ENCODE measurements at places on chromosomes 16 and 17.

- DNase-seq, result no peak
Measured at GRCh38 chr16:74901606-74902005, 83.3 kb downstream of the WDR59 start.

DNA sequence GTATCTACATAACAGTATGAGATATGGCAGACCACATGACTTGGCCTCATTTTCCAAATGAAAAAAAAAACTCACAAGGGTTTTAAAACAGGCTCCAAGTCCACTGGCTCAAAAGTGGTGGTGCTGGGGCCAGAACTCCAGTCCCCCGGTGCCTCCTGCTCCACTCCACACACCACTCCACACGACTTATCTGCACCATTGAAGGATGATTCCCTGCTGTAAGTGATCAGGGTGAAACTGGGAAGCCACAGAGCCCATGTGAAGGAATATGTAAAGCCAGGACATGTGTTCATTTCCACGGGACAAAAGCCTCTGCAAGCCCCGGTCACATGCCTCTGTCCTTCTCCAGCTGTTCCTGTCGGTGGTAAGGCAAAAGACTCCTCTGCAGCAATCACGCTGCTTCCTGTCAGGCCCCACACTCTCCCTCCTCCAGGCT is 97.2 kb downstream of the ZNF18 start:
- no peak for DNase-seq

GRCh38 chr17:78497115-78497540 is 80.1 kb downstream of the DNAH17 start:
- no peak for DNase-seq

GRCh38 chr17:77749989-77750388 is 208.5 kb upstream of the TNRC6C start:
- DNase-seq, result no peak

DNA sequence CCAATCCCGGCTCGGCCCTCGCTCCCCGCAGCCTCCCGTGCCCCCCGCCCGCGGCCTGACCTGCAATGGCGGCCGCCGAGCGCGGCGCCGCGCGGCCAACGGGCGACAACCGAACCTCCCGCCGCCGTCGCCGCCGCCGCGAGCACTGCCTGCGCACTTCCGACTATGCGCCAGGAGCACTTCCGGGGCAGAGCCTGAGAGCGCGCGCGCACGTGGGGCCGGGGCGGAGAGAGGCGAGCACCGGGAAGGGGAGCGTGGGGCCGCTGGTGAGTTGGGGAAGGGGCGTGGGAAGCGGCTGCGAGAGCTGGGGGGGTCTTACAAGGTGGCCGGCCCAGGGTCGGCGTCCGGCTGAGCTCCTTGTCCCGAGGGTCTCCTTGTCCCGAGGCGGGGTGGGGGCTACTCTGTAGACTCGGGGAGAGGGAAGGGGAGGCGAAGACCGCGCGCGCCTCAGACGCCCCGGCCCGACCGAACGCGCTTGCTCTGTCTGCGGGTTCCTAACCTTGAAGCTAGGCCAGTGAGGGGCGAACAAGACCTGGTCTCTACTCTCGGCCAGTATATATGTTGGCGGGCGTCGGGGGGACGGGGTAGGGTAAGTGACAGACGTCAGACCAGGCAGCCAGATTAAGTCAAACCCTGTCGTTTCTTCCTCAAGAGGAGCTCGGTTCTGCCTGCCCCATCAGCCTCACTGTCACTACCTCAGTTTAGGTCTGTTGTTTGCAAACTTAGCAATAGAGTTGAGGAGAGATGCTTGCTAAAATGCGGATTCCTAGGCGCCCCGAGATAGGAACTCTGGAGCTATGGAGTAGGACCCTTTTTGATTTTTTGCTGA is at the start of the genes CHTF8 and UTP4:
TSS of gene CHTF8 (minus strand) at position 165 of the 829 bp plus-strand sequence. CDS start 11,130 bp downstream, outside the sequence.
TSS of gene UTP4 (plus strand) at position 226 of the 829 bp plus-strand sequence. CDS start 811 bp downstream, outside the sequence.
- peak; percentile 27 for DNase-seq

DNA sequence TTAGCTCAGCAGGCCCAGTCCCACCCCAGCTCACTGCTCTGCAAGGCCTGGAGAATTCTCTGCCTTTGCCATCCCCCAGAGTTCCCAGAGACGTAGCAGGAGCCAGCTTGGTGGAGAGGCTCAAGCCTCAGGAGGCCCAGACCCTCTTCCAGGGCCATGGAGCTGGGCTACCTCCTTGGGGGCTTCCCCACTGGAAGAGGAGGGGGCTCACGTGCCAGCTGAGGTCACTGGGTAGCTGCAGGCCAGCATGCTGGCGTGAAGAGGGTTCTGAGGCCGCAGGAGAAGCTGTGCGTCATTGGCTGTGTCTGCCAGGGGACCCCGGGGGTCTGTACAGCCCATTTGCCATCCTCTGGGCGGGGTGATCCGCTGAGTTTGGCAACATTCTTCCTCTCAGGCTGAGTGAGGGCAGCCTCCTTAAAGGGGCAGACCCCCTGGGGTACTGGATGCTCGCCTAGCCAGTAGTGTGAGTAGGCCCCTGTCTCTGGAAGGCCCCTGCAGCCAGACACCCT is 131.6 kb downstream of the RAB11FIP4 start:
- DNase-seq, result no peak

DNA sequence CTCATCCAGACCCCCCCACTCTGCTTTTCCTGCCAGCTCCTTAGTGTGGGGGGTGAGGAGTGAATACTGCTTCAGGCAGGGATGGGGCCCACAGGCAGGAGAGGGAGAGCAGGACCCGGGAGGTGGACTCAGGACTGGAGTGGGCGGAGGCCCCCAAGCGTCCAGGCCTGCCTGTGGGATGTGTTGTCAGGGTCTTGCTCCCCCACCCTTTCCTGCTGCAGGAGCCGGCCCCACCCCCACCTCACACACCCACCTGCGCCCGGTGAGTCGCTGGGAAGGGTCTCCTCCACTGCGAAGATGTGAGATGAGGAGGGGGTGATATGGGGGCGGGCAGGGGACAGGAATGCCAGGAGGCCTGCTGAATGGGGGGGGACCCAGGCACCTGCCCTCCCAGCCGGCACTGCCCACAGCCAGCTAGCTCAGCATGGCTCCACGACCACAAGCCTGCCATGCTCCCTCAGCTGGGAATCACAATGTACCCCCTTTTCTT is 1.1 kb downstream of the FAM171A2 start:
- DNase-seq, result no peak

DNA sequence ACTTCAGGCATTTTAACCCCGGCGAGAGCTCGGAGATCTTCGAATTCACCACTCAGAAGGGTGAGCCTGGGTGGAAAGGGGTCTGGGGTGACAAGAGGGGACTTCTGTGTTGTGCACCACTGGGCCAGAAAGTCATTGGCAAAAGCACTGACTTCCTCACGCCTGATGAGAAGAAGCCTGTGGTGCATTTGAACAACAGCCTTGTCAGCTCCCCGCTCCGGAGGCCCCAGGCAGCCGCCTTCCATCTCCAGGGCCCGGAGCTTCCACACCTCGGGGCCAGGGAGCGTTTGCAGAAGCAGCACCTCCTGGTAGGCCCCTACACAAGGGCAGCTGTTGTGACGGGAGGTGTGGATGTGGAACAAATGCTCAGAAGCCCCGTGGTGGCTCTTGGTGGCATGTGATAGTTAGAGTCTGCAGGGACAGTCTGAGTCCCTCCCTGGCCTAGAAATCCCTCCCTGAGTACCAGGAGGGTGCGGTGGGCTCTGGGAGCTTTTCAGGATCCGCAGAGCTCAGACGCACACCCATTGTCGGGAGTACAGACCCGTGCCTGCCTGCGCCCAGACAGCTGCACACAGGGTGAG is 9.7 kb downstream of the CACNG1 start:
- DNase-seq, result no peak

GRCh38 chr17:29565643-29566472 is 979 bp downstream of the ABHD15 start:
- DNase-seq, result no peak

- DNase-seq, result no peak
Measured at GRCh38 chr17:17300624-17301568, 2.3 kb upstream of the NT5M start.

GRCh38 chr17:58527949-58528348 is 13.5 kb upstream of the MTMR4 start:
- no peak for DNase-seq

DNA sequence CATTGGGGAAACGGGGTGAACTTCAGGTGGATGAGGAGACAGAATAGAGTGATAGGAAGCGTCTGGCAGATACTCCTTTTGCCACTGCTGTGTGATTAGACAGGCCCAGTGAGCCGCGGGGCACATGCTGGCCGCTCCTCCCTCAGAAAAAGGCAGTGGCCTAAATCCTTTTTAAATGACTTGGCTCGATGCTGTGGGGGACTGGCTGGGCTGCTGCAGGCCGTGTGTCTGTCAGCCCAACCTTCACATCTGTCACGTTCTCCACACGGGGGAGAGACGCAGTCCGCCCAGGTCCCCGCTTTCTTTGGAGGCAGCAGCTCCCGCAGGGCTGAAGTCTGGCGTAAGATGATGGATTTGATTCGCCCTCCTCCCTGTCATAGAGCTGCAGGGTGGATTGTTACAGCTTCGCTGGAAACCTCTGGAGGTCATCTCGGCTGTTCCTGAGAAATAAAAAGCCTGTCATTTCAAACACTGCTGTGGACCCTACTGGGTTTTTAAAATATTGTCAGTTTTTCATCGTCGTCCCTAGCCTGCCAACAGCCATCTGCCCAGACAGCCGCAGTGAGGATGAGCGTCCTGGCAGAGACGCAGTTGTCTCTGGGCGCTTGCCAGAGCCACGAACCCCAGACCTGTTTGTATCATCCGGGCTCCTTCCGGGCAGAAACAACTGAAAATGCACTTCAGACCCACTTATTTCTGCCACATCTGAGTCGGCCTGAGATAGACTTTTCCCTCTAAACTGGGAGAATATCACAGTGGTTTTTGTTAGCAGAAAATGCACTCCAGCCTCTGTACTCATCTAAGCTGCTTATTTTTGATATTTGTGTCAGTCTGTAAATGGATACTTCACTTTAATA is 7.0 kb upstream of the TMEM235 start:
- DNase-seq, result no peak

DNA sequence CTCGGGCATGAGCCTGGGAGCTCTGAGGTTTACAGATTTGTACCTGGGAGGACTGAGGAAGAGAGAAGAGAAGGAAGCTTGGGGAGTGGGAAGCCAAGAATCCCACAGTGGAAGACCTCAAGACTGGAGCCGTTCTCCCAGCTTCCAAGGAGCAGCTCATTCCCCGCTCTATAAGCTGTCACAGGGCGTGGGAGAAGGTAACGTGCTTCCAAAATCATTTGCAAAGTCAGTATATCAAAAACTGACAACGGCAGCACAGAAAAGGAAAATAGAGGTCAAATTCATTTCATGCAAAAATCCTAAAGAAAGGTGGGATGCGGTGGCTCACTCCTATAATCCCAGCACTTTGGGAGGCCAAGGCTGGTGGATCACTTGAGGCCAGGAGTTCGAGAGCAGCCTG is 7.8 kb downstream of the PIK3R5 start:
- no peak for DNase-seq

DNA sequence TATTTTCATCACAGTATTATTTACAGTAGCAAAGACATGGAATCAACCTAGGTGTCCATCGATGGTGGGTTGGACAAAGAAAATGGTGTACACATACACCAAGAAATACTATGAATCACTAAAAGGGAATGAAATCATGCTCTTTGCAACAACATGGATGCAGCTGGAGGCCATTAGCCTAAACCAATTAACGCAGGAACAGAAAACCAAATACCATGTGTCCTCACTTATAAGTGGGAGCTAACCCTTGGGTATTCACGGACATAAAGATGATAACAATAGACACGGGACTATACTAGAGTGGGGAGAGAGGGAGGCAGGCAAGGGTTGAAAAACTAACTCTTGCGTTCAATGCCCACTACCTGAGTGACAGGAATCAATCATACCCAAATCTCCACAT is 41.0 kb downstream of the MRPS23 start:
- no peak for DNase-seq

DNA sequence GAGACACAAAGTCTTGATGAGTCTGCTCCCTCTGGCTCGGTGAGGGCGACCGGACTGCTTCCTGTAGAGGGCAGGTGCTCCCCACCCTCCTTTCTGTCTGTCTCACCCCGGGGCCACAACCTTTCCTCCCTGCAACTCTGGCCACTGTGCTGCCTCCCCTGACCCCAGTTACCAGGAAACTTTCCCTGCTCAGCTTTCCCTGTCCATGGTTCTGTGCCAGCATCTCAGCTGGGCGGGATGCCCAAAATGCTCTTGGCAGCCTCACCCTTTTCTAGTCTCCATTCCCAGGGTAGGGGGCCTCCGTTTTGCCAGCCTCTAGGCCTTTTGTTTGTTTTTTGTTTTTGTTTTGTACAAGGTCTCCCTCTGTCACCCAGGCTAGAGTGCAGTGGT is 1.4 kb downstream of the PLD2 start:
- DNase-seq, result no peak

All from SIG-M5 (cell line).